ENCODE measurements at places on chromosomes 16 and 17.

DNA sequence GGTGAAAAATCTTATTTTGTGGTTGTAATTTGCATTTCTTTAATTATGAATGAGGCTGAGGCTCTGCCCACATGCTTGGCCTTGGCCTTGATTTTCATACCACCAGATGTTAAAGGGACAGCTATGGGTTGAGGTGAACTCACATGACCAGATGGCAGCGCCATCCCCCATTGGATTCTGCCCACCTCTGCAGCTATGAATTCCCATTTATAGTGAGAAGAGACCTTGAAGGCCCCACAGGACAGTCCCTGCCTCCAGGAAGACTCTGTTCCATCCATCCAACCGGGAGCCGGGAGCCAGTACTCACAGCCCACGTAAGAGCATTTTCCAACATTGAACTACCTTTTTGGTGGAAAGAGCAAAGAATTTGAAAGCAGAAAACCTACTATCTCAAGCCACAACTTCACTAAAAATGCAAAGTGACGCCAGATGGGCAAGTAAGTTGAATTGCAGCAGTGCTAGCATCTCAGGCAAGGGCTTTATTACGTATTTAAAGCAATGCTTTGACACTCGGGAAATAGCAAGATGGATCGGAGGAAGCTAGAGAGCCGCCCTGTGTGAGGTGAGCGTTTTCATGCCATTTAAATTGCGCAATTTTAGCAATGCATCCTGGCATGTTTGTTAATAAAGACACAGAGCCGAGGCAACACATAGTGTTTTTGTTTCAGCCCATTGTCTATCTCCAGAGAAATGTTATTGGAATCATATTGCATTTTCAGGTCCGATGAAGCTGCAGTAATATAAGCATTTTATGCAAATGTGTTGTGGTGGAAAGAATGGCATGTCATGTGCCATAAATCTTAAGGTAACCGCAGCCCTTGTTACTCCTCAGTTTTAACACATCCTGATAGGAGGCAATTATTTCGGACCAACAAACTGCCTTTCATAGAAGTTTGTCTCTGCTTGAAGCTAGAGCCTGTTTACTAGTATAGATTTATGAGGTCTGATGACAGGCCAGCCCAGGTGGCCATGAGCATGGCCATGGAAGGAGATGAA is 273.4 kb upstream of the TNRC6C start:
- no peak for DNase-seq

DNA sequence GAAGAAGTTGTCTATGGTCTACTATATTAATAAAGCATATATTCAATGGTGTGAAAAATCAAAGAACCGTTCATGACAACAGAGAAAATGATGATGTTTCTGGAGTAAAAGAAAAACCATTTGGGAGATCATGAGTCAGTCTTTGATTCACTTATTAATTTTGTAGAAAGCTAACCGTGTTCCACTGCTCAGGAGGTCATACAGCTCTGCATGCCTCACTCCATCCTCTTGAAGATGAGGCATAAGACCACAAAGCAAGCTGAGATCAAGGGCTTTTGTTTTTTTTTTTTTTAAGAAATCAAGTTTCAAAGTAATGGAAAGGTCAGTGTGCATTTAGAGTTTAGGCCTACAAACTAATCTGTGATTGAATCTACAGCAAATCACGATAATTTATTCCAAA is 206.4 kb downstream of the CEP112 start:
- no peak for DNase-seq

DNA sequence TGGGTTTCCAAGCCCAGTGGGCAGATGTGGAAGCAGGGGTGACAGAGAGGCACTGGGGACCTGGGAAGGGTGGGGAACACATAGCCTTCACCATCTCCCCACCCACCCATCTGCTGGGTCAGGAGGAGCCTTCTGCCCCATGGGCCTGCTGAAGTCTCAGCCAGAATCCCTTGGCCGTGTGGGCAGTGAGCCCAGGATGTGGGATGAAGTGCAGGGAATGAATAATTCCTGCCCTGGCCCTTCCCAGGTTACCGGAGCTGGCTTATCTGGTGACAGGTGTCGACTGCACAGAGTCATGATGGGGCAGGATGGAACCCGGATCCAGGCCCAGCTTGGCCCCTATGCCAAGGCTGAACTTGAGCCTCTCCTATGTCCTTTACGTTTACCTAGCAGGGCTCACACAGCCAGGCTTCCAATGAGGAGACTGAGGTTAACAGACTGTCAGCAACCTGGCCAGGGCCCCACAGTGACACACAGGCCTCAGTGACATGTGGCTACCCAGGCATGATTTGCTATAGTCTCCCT is 17.5 kb downstream of the ATP2A3 start:
- DNase-seq, result no peak

- no peak for DNase-seq
Observed at GRCh38 chr17:68591583-68591982, 9.6 kb downstream of the FAM20A start.

GRCh38 chr16:77781091-77781490 is 7.3 kb upstream of the VAT1L start:
- DNase-seq, result no peak

DNA sequence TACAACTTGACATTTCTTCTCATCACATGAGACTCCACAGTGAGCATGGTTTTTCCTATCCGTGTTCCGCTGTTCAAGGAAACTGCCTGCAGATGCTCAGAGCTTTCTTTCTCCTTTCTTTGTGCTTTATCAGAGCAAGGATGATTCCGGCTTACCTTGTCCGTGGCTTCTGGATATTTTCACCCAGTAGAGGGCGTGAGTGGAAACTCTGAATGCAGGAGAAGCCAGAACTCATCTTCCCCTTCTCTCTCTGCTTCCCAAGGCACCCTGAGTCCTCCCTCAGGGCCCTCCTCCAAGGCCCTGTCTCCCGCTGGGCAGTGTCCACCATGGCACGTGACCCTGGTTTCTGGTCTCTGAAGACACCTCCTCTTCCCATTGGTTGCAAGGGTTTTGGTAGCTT is 721.1 kb upstream of the RBFOX1 start:
- no peak for DNase-seq

GRCh38 chr17:75707079-75707571 is 14.1 kb upstream of the ITGB4 start:
- no peak for DNase-seq

GRCh38 chr17:17116406-17116805 is 74.1 kb downstream of the MPRIP start:
- no peak for DNase-seq

DNA sequence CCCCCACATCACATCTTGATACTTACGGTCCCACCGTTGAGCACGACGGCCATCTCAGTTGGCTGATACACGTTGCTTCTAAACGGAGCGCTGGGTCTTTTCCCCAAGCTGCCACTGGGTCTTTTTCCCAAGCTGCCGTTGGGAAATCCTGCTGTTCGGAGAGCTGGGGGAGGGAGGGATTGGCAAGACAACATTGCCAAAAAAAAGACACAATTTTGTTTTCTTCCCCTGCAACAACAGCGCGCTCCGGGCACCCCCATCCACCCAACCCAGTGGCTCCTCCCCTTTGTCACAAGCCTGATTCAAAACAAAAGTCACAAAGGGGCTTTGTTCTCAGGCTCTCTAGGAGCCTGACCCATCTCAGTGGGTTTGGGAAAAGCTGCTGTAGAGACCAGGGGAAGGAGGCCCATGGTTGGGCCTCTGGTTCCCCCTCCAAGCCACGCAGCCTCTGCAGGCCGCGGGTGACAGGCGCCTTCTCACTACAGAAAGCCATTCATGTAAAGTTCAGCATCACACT is 22.8 kb downstream of the GPRC5B start:
- peak; percentile 81 for DNase-seq

DNA sequence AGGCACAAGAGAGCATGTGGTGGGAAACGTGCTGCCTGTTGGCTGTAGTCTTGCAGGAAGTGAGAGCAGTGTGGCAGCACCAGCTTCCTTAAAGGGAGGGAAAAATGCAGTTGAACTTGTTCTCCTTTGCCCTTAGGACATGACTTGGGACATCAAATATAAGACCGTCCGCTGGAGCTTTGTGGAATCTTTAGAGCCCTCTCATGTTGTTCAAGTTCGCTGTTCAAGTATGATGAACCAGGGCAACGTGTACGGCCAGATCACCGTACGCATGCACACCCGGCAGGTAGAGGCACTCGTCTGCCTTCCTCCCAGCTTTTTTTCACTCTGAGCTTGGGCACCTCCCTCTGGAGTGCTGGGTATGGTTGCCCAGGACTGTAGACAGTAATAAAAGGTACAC is 23.3 kb downstream of the GPR179 start:
- DNase-seq, result no peak

DNA sequence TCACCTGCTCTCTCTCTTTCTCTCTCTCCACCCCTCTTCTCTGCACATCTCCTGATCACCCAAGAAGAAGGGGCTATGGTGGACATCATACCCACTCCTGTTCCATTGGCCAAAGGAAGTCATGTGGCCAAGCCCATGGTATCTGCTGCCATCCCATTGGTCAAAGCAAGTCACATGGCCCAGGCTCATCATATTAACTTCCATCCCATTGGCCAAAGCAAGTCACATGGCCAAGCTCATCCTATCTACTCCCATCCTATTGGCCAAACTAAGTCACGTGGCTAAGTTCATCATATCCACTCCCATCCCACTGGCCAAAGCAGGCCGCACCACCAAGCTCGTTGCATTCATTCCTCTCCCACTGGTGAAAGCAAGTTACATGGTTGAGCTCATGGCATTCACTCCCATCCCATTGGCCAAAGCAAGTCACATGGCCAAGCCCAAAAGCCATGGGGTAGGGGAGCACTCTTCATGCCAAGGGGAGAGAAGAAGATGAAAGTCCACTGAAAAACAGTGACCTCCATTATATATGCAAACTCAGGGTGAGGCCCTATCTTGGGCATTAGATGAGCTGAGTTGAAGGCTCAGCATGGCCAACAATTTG is 29.2 kb downstream of the SNX20 start:
- no peak for DNase-seq

DNA sequence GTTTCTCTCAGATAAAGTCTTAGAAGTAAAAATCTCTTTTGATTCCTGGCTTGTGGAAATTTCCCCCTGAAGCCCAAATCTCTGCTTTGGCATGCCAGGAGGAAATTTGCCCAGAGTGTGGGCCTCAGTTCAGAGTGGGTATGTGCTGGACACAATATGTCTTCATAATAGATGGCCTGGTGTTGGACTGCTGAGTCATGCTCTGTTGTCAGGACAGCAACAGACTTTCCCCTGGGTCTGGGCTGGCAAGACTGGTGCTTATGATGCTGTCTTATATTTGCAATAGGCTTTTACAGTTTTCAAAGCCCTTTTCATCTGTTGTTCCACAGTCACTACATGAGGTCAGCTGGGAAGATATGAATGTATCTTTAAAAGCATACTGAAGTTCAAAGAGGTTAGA is 57.0 kb downstream of the SHISA9 start:
- DNase-seq, result no peak

DNA sequence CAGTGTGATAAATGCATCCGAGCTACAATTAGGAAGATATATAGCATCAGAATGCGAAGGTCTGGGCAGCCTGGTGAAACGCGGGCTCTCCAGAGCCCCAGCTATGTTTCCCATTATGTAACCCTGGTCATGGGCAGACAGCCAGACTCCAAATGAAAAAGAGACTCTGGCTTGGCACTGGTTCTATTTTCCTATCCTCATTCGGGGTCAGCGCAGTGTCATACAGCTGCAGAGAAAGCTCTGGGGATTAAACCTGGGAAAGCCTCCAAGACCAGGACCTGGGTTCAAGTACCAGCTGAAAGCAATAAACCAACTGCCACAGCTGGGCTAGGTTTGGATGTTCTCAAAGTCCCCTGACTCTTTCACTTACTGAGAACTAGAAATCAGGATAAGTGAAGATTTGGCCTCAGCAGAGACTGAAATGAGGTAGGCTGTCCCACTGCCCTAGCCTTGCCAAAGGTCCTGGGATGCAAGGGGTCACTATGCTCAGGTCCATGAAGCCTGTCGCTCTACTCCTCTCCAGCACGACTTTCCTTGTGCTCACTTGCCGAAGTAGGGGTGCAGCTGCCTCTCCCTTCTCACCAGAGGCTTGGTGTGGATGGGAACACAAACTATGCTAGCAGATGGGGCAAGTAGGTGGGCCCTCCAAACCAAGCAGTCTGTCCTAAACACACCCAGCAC is 123.8 kb downstream of the SMG6 start:
- peak; percentile 44 for DNase-seq

GRCh38 chr17:81106716-81107115 is 58.6 kb upstream of the PVALEF start:
- no peak for DNase-seq

- no peak for DNase-seq
Observed at GRCh38 chr16:81550432-81550808, 105.8 kb downstream of the CMIP start.

DNA sequence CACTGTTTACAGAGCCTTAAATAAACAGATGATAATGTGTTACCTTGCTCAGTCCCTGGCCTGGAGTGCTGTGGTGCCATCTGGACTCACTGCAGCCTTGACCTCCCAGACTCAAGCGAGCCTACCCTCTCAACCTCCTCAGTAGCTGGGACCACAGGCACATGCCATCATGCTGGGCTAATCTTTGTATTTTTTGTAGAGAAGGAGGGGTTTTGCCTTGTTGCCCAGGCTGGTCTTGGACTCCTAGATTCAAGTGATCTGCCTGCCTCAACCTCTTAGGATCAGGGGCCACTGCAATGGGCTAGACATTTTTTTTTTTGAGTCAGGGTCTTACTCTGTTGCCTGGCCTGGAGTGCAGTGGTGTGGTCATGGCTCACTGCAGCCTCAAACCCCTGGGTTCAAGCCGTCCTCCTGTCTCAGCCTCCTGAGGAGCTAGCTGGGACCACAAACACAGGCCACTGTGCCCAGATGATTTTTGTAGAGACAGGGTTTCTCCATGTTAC is 5.0 kb upstream of the NAGLU start:
- no peak for DNase-seq

Data from occipital lobe (tissue), 3 donors.